Kidney (tissue), 22 donors: ENCODE measurements at places on chromosomes 5 and 9. TPM values are rescaled to one million over a fixed set of nuclear protein-coding genes. Genes with fewer than 3 reads are reported as not detected.

DNA sequence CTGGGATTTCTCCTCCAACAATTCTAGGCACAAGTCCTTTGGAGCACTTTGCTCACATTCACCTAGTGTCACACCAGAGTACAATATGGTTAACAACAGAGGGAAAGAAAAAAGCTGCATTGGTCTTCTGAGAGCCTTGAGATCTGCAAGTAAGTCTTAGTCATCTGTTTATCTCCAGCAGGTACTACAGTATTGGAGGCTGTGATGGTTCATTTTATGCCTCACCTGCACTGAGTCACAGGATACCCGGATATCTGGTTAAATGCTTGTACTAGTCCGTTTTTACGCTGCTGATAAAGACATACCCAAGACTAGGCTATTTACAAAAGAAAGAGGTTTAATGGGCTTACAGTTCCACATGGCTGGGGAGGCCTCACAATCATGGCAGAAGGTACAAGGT lies 525.0 kb downstream of the NR2F1-AS1 start:
- no peak for DNase-seq

GRCh38 chr5:149370878-149371277 lies 8.2 kb downstream of the IL17B start:
- DNase-seq = no peak

DNA sequence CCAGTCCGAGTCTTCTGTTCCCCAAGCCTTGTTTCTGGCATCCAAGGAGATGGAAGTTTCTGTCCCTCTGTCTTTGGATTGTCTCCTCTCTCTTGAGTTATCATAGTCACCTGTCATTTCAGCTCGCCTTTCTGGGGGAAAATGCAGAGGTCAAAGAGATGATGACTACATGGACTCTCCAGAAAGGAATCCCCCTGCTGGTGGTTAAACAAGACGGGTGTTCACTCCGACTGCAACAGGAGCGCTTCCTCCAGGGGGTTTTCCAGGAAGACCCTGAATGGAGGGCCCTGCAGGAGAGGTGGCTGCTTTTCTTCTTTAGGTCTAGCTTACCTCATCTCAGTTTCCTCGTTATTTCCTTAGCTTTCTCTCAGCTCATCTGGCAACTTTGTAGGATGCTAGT lies 25.1 kb downstream of the ERAP2 start:
- no peak for DNase-seq

- no peak for DNase-seq
Measured at GRCh38 chr5:91850031-91850430, 466.9 kb upstream of the ARRDC3 start.

GRCh38 chr5:58353992-58354391 lies 105.9 kb downstream of the PLK2 start:
- no peak for DNase-seq

MLANA gene
- total RNA-seq = not detected
